ENCODE measurements at places on chromosomes 2 and 18.
A peak's percentile ranks its signal among the peaks of the same experiment; 100 is the strongest.

GRCh38 chr18:59823596-59824195, 76.1 kb upstream of the PMAIP1 start:
- DNase-seq = peak; percentile 59

DNA sequence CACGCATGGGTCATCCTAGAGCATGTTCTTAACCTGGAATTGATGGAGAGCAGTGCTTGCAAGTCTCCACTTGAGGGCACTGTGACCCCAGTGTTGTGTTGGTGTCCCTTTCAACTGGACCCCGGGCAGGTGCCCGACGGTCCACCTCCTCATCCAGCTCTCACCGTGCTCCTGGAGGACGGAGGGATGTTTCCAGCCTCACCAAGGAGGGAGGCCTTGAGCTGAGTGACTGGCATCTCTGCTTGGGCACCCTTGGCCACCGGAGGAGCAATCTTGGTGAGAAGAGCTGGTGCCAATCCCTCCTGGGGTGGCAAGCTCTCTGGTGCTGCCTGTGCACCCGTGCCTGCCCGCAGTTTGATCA, 45.4 kb upstream of the ASB18 start:
- DNase-seq = no peak

GRCh38 chr2:185044323-185044874, 446.1 kb downstream of the ZNF804A start:
- DNase-seq = peak; percentile 18

- DNase-seq = no peak
These were observed 1.9 kb downstream of the CLASP1 start for GRCh38 chr2:121647396-121647795.

DNA sequence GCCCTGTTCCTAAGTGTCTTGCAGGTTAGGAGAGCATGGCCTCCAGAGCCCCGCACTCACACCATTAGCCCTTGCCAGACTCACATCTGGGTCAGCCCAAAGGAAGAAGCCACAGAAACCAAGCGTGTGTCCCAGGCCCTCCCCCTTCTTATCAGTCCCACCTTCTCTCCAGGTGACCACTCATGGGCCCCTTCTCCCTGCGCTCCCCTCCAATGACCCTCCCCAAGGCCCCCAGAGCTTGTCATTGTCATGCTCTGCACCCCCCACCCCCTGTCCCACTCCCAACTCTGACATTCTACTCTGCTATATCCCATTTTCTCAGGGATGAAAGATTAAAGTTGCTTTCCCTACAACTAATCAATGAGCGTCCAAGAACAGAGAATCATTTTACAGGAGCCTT, 30.1 kb downstream of the CAPN14 start:
- DNase-seq = no peak

- no peak for DNase-seq
These were observed 50.5 kb downstream of the RAB31 start for GRCh38 chr18:9758624-9759075.

DNA sequence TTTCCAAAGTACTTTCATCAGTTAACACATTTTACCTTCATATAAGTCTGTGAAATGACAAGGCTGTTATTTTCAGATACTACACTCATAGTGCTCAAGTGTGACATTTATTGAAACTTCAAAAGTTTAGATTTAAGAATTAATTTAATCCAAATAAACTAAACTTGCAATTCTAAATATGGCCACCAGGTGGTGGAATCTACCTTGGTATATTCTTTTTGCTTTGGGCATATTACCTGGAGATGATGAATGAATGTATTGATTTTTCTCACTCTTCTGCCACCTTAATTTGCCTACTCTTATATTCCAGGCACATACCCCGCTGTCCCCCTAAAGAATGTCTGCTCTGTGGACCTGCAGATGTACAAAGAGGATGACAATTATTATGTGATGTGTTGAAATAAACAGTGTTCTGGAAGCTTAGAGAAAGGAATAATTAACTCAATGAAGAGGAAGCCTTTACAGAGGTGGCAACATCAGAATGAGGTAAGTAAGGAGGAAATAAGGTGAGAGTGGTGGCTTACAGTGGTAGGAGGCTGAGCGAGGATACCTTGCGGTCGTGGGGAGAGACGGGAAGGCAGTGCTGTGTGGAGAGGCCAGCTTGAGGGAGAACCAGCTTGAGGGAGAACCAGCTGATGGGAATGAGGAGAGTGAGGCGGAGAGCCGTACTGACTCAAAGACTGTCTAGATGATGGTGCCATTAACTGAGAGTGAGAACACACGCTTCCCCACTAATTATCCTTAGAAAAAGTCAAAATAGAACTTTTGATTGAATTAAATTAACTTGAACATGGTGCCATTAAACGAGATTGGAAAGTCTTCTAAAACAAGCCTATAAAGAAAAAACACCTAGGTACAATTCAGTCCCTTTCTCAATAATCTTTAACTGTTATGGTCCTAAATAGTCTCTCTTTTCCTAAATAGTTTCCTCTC, 179.5 kb downstream of the CELF4 start:
- DNase-seq = no peak

DNA sequence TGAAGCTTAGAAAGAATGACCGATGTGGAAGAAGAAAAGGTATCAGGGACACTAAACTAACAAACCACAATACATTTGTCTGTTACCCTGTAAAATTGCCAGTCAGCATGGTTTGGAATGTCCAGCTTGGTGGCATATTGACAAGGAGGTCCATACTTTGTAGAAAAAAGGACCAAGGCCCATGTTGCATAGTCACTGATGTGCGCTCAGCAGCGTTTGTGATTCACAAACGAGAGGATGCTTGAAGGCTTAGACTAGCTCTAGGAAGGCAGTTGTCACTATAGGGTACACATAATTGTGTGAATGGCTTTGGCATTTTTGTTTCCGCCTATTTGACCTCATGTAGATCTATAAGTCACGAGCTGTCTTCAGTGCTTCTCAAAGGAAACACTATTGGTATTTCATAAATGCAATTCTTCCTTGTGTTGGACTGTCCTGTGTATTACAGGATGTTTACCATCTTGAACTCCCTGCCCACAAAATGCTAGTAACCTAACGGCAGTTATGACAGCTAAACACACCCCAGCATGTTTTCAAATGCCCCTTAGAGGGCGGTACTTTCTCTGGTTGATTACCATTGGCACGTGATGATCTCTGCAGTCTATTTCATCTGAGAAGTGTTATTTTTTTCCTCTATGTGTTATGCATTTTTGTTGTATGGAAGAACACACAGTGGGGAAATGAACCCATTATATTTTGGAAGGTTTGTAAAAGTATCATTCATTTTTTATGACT, 304.2 kb downstream of the CYRIA start:
- no peak for DNase-seq

- DNase-seq = no peak
These were observed 92.9 kb downstream of the MAP4K4 start for GRCh38 chr2:101790416-101790815.

GRCh38 chr2:11004199-11004598, 92.5 kb downstream of the KCNF1 start:
- DNase-seq = no peak

All from pancreas (tissue), 10 donors.